ENCODE measurements at places on chromosomes 13 and 19. TPM values are rescaled to one million over a fixed set of nuclear protein-coding genes. Genes with fewer than 3 reads are reported as not detected.

COX7A1 gene
- 1.5 TPM for total RNA-seq

CTXN1 gene
- total RNA-seq: 36.6 TPM

CLIP3 gene
- 49.4 TPM for total RNA-seq

NALCN gene
- total RNA-seq: 27.8 TPM

DENND1C gene
- 0.25 TPM for total RNA-seq

FPR3 gene
- under 0.01 TPM for total RNA-seq

ZNF135 gene
- total RNA-seq: 9.8 TPM

THSD8 gene
- 0.25 TPM for total RNA-seq

NCAN gene
- 238 TPM for total RNA-seq

PGLYRP1 gene
- total RNA-seq: not detected

RFPL4A gene
- total RNA-seq: not detected
